ENCODE measurements at places on chromosomes 3 and 15.

GRCh38 chr3:195808741-195809290 lies 2.9 kb downstream of the MUC4 start:
- no peak for DNase-seq

- no peak for DNase-seq
These were observed 317.3 kb downstream of the TLE3 start for GRCh38 chr15:69780374-69780773.

GRCh38 chr3:186421946-186422345 lies 59.9 kb upstream of the DGKG start:
- DNase-seq: no peak

- DNase-seq: no peak
These were observed 74.8 kb upstream of the PLCL2 start for GRCh38 chr3:16809993-16810392.

- no peak for DNase-seq
These were observed 62.1 kb upstream of the CRBN start for GRCh38 chr3:3241596-3241995.

Measured in stimulated activated CD4-positive, alpha-beta T cell treated with anti-CD3 and anti-CD28 coated beads, Interleukin-12 subunit alpha, Interleukin-12 subunit beta, amount 100 ng/mL, for 48 hours (primary cell).